ENCODE measurements at places on chromosomes 16 and 17. TPM values are rescaled to one million over a fixed set of nuclear protein-coding genes. Genes with fewer than 3 reads are reported as not detected.

- DNase-seq = no peak
Measured at GRCh38 chr16:85634747-85635544, 21.8 kb downstream of the GSE1 start.

GRCh38 chr17:19345067-19345460 is 17.5 kb downstream of the B9D1 start:
- no peak for DNase-seq

DNA sequence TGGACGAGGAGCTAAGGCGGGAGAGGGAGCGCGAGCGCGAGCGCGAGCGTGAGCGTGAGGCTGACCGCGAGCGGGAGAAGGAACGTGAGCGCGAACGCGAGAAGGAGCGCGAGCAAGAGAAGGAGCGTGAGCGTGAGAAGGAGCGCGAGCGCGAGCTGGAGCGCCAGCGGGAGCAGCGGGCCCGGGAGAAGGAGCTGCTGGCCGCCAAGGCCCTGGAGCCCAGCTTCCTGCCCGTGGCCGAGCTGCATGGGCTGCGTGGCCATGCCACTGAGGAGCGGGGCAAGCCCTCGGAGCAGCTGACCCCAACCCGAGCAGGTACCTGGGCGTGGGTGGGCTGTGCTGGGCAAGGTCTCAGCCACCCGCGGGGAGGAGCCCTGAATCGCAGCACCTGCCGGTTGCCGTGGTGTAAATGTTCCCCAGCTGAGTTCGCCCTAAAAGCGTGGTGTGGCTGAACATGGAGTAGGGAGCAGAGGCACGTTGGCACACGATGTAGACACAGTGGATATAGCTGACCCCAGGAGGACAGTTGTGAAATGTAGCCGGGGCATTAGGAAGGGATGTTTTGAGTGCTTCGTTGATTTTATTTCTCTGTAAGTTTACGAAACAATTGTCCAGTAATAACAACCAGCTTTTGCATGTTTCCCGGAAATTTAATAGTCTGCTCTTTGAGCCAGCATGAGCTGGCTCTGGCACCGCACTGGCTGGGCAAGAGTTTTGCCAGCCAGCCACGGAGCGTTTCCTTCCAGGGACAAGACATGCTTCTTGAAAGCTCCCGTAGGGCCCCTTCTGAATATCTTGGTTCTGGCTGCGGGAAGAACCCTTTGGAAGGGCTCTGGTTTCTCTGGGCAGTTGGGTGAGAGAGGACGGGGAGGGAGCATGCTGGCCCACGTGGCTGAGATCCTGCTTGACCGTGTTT is 32.1 kb downstream of the GINS2 start:
- no peak for DNase-seq

GRCh38 chr17:14771543-14771942 is 470.7 kb downstream of the HS3ST3B1 start:
- no peak for DNase-seq

- no peak for DNase-seq
Measured at GRCh38 chr16:14502932-14503741, 126.9 kb downstream of the PARN start.

- no peak for DNase-seq
Measured at GRCh38 chr17:16282522-16282921, 65.5 kb downstream of the PIGL start.

DNA sequence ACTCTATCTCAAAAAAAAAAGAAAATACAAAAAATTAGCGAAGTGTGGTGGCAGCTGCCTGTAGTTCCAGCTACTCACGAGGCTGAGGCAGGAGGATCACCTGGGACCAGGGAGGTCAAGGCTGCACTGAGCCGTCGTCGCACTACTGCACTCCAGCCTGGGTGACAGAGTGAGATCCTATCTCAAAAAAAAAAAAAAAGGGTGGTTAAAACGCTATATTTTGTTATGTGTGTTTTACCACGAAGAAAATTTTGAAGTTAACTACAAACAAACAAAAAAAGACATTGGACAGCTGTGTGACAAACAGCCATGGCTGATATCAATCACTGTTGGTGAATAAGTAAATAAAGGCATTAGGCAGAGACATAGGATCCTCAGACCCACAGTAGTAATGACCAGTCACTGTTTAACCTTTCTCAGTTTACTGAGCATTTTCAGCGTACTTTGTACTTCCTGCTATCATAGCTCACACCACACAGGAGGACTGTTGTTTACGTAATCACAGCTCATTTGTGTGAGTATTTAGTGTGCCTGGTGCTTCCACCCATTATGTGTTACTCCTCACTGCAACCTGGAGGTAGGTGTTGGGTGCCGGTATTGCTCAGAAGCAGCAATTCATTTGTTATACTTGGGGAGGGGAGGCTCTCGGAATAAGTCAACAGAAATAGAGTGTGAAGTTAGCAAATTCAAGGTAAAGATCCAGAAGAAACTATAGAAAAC is 55.4 kb downstream of the COPRS start:
- peak; percentile 98 for DNase-seq

DNA sequence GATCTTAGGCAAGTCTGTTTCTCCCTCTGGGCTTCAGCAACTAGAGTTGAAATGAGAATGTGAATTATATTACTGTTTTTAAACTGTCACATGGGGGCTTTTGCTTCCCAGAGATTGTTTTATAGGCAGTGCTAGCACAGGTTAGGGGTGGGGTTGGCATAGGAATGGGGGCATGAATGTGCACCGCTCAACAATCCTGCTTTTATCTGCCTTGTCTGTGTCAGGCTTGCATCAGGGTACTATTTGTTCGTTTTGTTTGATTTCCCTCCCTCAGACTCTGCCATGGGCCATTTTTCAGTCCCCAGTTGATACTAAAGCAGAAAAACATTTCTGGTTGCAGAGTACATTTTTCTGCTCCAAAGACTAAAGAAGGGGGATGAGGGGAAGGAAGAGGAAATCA is 34.6 kb upstream of the IRX6 start:
- DNase-seq = no peak

- DNase-seq = no peak
Measured at GRCh38 chr16:21642861-21643260, 9.5 kb downstream of the IGSF6 start.

DNA sequence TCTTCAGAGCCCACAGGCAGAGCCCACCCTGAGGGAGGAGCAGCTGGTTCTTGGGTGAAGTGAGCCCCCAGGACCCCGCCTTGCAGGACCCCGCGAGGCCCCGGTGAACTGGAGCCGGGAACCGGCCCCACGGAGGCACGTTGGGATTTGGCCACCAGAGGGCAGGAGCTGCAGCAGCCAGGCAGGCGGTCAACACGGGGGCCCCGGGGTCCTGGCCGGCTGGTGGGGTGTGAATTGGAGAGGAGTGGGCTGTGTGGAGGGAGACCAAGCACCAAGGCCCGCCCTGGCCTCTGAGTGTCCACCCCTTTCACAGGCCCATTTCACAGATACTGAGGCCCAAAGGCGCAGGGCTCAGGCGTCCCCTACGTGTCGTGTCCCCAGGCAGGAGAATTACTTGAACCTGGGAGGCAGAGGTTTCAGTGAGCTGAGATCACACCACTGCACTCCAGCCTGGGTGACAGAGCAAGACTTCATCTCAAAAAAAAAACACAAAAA is 2.2 kb downstream of the DPEP1 start:
- DNase-seq = no peak

DNA sequence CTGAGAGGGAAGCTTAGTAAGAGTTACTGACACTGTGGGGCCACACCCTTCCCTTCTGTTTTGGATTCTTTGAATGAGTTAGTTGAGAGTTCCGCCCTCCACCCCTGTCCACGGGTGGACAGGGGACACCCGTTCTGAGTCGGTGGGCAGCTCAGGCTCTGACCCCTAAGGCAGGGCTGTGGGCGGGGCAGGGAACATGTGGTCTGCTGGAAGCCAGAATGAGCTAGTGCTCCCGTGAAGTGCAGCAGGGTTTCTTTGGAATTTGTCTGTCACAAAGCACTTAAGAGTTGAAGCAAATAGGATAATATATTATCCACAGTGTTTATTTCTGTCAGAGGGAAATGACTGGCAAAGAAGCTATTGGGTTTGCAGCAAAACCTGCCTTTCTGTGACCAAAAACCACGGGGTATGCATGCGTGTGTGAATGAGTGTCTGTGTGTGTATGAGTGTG is 90.1 kb downstream of the CLEC16A start:
- no peak for DNase-seq

- no peak for DNase-seq
Measured at GRCh38 chr16:5075637-5076036, 4.0 kb downstream of the ALG1 start.

GRCh38 chr16:14148016-14148415 is 76.9 kb downstream of the MRTFB start:
- DNase-seq = no peak

DNA sequence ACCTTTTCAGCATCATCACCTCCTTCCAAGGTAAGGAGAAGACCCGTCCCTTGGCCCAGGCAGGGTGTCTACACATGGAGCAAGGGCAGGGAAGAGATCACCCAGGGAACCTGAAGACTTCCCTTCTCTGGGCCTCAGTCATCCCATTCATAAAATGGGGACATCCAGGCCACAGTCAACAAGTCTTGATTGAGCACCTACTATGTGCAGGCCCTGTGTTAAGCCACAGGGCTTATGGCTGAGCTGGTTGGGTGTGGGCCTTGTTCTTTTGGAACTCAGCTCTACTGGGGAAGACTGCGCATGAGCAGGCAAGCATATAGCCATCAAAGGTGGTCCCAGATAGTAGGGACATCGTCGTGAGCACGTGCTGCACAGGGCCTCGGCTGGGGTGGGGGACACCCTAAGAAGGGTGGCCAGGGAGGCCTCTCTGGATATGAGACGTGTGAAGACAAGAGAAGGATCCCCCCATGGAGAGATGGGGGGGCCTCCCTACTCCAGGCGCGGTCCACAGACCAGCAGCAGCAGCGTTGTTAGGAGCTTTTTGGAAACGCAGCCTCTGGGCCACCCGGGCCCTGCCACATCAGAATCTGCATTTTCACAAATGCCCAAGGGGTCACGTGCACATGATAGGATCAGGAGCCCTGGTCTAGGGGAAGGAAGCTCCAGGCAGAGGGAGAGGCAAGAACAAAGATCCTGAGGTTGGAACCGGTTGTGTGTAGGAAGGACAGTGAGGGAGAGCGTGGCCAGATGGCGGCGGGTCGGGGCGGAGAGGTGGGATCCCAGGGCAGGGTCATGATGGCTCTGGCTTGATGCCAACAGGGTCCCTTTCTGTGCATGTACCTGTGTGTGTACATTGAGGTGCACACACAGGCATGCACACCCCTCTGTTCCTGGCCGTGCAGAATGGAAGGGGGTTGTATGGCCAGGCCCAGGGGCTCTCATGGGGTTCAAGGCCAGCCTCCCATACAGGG is 5.9 kb upstream of the ADGRG3 start:
- no peak for DNase-seq

- no peak for DNase-seq
Measured at GRCh38 chr16:79372503-79373184, 227.9 kb downstream of the MAF start.

GRCh38 chr17:2690165-2691068 is 21.1 kb downstream of the CLUH start:
- no peak for DNase-seq

- DNase-seq = no peak
Measured at GRCh38 chr17:2043785-2044184, 2.0 kb downstream of the OVCA2 start.

- DNase-seq = no peak
Measured at GRCh38 chr16:87747626-87748414, 18.0 kb downstream of the KLHDC4 start.

DNA sequence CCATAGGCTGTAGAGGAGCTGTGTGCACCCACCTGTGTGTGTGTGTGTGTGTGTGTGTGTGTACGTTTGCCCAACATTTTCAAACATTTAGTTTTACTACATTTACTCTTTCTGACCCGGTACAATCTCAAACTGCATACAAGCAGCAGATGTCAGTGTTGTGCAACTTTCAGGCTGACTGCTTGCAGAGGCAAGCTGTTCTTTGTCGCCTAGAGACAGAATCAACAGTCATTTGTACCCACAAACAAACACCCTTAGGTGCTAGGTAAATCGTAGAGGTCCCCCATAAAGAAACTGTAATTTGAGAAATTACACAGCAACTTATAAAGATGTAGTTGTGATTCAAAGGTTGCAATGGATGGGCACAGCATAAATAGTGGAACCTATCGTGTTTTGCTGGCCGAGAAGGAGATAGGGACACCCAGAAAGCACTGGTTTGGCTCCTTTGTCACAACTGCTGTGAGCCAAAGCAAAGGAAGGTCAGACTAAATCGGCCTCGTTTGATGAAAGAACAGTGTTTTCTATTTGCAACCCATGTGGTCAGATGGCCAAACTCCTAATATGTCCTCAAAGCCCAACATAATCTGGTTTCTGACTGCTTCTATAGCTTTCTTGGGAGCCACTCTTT is 478.4 kb downstream of the TOX3 start:
- DNase-seq = peak; percentile 35

DNA sequence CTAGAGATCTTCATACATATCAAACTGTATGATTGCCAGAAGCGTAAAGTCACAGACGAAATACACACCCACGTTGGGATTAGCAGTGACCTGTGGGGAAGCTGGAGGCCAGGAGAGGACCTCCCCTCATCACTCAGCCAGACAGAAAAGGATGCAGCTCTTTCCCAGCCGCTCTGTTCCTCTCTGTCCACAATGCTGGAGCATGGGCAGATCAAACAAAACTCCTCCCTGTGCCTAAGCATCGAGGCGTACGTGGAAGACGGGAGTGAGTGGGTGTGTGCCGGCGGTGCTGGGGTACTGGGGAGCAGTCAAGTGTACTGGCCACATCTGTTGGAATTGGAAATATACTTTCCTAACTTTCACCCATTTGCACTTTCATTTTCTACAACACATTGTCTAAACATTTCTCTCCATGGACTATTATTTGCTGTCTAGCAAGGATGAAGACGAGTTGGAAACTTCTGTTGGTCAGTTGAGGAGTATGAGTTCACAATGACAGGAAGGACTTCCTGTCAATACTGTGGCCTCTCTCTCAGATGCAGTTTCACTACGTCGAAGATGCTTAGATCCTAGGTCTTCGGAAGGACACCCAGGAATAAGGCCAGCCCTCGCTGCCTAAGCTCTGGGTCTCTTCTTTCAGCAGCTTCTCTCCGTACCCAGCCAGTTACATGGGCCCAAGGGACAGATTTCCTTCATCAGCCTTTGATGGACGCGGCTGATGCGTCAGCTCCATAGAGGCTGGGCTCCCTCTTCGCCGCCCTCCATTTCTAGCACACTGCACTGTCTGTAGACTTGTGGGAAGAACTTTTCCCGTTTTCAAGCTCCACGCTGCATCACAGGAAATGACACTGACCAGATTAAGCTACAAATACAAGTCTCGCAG is 30.6 kb upstream of the ENDOV start:
- DNase-seq = no peak

GRCh38 chr17:31274252-31274651 is 22.8 kb downstream of the OMG start:
- DNase-seq = peak; percentile 39

The PYY gene
- 0.25 TPM for polyA plus RNA-seq

The HOXB6 gene
- not detected for polyA plus RNA-seq

The NPEPPS gene
- 127 TPM for polyA plus RNA-seq

The TERB1 gene
- not detected for polyA plus RNA-seq

The TOP2A gene
- polyA plus RNA-seq = 108 TPM

The ASPA gene
- not detected for polyA plus RNA-seq

The CRYBA1 gene
- polyA plus RNA-seq = not detected

The PNPO gene
- polyA plus RNA-seq = 48.1 TPM

The PRR35 gene
- polyA plus RNA-seq = 0.16 TPM

The LDHD gene
- 12.1 TPM for polyA plus RNA-seq

The CES5A gene
- polyA plus RNA-seq = 0.05 TPM

The RMI2 gene
- polyA plus RNA-seq = 24.5 TPM

The RTN4RL1 gene
- polyA plus RNA-seq = not detected

The CLEC10A gene
- polyA plus RNA-seq = 0.65 TPM
